ENCODE measurements at places on chromosomes 1 and 21.

- no peak for DNase-seq
These were observed 2.6 kb downstream of the PTTG1IP start for GRCh38 chr21:44870748-44871495.

DNA sequence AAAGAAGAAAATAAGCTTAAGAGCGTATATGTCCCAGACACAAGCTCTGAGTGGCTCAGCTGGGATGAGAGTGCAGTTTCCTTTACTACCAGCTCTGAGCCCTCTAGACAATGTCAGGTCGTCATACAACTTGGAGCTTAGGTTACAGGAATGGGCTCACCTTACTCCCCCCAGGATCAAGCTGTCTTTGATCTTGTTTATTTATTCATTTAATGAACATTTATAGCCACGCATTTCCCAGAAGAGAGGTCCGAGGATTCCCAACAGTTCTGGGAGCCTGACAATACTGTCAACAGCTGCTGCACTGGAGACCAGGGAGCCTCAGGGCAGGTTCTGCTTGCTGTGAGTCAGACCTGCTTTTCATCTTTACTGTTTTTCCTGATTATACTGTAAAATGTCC lies 378.9 kb downstream of the PLPP3 start:
- DNase-seq: no peak

DNA sequence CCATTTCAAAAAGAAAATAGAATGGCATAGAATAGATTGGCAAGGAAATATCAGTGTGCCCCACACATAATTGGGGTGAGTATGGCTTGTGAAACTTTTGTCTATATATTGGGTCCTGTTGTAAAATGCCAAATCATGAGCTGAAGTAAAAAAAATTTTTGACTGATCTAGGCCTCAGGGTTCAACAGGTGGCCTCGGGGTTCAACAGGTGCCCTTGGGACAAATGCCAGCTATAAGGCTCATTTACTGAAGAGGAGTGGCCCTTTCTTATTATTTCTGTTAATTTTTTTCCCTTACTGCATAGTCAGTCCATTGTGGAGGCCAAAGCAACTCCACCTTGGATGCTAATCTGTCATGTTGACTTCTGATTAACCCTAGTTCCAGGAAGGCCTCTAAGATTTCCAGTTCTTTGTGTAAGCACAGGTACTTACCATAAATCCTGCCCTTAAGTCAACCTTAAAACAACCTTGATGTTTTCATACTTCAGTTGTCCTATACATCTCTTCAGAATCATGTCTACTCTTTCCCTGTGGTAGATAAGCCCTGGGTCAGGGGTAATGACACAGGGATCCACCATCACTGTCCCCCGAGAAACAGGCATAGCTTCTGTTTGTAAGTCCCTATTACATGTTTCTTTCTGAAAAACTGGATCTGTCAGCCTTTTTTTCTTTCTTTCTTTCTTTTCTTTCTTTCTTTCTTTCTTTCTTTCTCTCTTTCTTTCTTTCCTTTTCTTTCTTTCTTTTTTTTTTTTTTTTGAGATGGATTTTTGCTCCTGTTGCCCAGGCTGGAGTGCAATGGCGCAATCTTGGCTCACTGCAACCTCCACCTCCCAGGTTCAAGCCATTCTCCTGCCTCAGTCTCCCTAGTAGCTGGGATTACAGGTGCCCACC lies 16.6 kb upstream of the KDF1 start:
- DNase-seq: no peak

GRCh38 chr1:53332186-53332564 lies 4.3 kb upstream of the LRP8 start:
- DNase-seq: no peak

DNA sequence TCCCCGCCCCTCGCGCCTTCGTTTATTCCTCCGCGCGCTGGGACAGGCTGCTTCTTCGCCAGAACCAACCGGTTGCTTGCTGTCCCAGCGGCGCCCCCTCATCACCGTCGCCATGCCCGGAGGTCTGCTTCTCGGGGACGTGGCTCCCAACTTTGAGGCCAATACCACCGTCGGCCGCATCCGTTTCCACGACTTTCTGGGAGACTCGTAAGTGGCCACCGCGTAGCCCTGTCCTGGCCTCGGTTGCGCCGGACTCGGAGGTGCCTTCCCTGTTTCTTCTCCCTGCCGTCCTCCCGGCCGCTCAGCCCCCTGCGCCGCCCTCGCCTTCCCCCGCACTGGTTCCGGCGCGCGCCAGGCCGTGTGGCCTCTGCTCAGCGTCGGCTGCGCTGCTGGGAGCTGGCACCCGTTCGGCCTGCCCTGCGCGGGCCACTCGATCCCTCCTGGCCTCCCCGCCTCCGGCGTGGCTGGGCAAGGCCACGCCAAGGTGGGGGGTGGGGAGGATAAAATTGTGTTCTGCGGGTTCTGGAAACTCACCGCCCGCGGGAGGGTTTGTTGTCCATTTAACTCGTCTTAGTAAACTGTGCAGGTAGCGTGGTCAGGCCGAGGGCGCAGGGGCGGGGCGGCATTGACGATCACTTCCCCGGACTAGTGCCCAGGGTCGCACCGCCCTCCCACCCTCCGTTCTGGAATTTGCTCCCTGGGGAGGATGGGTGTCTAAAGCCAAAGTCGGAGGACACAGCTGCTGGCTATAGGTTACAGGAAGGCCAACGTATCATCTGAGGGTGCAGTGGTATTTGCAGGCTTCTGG lies at the start of gene PRDX6:
TSS of gene PRDX6 (plus strand) at position 50 of the 808 bp plus-strand sequence. CDS start at position 113, 63 bp downstream.
- DNase-seq: peak; percentile 82

- DNase-seq: peak; percentile 3
These were observed 36.5 kb upstream of the AGBL4 start for GRCh38 chr1:50060279-50060678.

DNA sequence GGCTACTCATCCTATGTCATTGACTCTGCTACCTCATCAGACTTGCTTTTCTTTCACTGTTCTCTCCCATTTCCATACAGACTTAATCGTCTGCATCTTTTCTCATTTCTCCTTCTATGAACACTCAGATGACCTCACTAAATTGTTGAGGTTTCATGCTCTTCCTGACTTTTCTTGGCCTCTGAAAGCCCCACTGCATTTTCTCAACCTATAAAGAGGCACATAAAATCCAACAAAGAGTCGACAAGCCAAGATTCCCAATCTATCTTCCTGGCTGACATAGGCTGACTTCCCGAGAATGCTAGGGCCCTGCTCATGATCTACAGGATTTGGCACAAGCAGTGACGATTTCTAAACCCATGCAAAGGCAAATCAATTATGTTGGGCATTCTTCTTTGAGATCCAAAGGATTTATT lies 280.8 kb upstream of the DPYD start:
- peak; percentile 84 for DNase-seq
